ENCODE measurements at places on chromosomes 2 and 18.

GRCh38 chr2:155250800-155251199 lies 552.3 kb downstream of the KCNJ3 start:
- DNase-seq, result no peak

DNA sequence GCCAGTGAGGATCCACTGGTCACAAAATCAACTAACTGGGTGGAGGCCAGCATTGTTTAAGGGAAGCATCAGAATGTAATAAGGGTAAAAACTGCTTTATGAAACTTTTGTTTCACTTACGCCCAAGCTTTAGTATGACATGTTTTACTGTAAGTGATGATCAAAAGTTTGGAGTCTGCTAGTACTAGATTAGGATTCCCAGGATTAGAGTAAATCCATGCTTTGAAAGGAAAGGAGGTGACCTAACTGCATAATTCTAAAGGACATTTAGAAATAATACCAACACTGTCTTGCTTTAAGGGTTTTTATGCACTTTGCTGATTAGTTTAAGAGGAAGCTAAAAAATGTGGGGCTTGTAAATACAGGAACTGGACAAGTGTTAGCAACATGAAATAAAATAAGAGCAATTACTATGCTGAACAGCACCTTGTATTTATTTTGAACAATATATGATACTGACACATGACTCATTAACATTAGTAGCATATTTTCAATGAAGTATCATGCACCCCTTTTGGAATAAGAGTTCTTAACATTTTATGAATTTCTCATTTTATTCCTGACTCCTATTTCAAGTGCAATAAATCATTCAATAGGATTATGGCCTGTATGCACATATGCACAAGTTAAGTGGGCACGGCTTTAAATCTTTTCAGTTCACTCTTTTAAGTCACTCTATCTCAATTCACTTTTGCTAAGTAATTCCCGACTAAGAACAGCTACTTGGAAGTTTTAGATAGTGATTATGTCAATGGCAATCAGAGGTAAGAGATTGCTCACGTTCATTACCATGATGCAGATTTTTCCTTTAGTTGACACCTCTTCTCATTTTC lies 62.5 kb downstream of the STK39 start:
- DNase-seq, result peak; percentile 20

DNA sequence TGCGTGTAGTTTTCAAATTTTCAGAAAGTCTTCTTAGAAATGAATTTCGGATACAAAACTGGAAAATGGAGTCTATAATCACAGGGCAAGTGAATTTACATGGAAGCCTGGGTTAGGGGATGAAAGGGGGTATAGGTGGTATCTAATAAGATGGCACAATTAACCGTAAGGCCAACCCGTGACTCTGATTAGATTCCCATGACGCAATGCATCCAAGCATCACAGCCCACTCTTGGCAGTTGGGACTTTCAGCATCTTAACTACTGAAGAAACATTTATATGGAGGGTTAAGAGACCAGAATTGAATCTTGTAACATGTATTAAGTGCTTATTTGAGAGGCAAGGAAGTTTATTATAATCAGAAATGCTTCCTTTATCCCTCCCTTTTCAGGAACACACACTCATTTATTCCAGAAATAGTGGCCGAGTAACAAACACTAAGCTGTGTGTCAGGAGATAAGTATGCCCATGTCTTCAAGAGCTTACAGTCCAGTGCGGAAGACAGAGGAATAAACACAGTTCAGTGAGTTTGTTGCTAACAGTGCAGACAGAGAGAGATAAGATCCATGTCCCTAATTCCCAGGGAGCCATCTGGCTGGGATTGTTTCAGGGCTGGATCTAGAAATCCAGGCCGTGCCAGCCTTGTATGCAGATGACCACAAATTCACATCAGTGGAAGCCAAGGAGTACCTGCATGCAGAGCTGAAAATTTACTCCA lies 151.2 kb downstream of the ANTXR1 start:
- DNase-seq, result peak; percentile 86

GRCh38 chr2:55961318-55961911 lies 37.8 kb upstream of the EFEMP1 start:
- peak; percentile 65 for DNase-seq

- no peak for DNase-seq
Observed at GRCh38 chr2:206708286-206708685, 9.9 kb downstream of the DYTN start.
